NCI-H2029 treated with DMSO at 0.1 percent for 48 hours (cell line): ENCODE measurements at places on chromosomes 3 and 15.

- DNase-seq, result no peak
These were observed 35.3 kb upstream of the CDCP1 start for GRCh38 chr3:45181496-45181895.

GRCh38 chr3:104672331-104672730, 694.4 kb upstream of the ALCAM start:
- DNase-seq, result no peak

DNA sequence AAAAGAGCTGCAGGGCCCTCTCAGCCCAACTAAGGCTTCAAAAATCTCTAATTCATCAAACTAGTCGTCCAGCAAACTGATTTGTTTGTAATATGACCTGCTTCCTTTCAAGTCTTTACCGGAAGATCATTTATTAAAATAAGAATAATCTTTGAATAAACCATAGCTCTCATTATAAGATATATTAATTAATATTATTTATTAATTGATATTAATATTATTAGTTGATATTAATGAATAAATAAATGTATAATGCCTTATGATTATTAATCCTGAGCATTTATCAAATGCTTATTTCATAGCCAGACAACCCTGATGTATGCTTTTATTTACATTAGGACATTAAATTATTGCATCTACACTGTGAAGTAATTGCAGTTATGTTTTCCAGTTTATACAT, 550.7 kb upstream of the ALCAM start:
- DNase-seq, result no peak

GRCh38 chr3:15096046-15096445, 2.9 kb downstream of the RBSN start:
- no peak for DNase-seq

DNA sequence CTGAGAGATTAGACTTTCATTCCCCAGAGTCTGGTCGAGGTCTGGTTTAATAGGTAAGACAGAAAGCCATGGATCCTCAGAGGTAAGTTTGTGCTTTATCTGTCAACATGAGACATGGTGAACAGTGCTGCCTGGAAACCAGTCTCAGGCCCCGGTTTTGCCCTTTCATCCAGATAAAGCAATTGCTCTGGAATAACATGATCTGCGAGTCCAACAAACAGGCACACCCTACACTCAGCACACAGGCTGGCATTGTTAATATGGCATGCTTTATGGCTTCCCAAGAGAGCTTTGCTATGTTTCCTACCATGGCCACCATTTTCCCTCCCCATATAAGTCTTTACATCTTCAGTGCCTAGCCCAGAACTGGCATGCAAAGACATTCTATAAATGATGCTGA, 30.1 kb upstream of the MNS1 start:
- DNase-seq, result no peak

DNA sequence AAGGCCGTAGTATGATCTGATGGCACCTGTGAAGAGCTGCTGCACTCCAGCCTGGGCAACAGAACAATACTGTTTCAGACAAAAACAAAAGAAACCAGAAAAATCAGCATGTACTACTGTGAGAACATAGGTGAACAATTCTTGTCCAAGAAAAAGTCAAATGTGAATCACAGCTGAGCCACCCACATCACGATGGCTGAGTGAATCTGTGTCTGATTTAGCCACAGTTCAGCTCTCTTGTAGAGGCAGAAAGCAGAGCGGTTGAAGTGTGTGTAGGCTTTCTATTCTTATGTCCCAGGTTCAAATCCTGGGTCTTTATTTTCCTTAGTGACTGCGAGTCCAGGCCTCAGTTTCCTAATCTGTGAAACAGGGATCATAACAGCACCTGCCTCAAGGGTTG, 4.4 kb upstream of the FURIN start:
- DNase-seq, result no peak

DNA sequence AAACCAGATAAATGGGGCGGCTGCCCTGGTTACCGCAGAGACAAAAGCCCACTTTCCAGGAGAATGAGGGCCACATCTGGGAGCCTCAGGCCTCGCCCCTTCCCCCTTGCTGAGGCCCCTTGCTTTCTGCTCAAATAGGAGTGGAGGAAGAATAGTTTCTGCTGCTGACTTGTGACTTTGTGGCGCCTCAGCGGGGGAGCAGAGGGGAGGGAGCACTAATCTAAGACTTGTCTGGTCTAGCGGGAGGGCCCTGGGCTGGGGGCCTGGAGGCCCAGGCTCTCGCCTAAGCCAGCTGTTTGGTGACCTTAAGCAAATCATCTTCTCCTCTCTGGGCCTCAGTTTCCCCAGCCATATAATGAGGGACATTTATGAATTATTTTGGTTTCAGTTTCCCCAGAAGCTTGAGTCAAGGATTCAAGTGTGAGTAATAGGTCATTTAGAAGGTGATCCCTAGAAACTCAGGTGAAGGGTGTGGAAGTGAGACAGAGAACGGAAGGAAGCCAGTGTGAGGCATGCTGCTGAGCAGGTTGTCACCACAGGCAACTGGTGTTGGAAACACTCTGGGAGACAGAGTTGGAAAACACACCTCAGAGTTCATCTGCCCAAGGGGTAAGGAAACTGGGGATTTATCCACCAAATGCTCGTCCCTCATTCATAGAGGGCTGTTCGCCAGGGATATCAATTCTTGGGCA, 25.9 kb upstream of the SMAD3 start:
- no peak for DNase-seq

DNA sequence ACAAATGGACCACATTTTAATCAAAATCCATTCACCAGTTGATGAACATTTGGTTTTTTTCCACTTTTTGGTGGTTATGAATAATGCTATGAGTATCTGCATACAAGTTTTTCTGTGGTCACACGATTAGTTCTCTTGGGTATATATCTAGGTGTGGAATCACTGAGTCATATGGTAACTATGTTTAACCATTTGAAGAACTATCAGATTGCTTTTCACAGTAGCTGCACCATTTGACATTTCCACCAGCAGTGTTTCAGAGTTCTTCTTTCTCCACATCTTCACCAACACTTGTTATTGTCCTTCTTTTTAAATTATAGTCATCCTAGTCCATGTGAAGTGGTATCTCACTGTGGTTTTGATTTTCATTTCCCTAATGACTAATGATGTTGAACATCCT, 33.3 kb upstream of the ATG7 start:
- no peak for DNase-seq

GRCh38 chr3:119225121-119225520, 15.6 kb downstream of the B4GALT4 start:
- no peak for DNase-seq

GRCh38 chr15:34365836-34366235, 1.2 kb downstream of the LPCAT4 start:
- no peak for DNase-seq

GRCh38 chr3:26340001-26340400, 282.6 kb upstream of the LRRC3B start:
- DNase-seq, result no peak

- DNase-seq, result no peak
These were observed 20.3 kb downstream of the KY start for GRCh38 chr3:134630506-134630905.

DNA sequence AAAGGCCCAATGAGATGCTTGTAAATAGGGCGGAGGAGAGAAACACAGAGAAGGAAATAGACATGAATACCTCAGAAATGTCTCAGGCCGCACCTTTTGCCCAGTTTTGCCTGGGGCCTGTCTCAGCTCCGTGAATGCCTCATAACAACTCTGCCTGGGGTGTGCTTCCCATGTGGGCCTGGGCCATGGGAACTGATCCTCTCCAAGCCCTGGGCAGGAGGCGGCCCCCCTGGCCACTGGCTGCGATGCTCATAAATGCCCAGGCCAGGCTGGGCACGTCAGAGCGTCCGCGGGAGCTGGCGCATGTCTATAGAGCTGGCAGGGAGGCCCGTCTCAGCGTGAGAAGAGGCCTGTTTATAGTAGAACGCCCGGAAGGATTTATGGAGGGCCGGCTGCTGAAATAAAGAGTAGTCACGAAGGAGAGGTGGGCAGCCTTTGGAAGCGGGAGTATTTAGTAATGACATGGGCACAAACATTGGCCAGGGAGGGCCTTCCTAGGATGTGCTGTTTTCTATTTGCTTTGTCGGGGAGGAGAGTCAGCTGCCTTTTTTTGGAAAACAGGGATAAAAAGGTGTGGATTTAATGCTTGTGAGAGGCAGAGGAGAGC, 85.9 kb upstream of the IGF1R start:
- DNase-seq, result no peak

GRCh38 chr3:66534304-66534845, 33.6 kb upstream of the LRIG1 start:
- no peak for DNase-seq
